NCI-H1048 (cell line): ENCODE measurements at places on chromosomes 3 and 15.

- DNase-seq = no peak
Measured at GRCh38 chr3:14598143-14598569, 53.4 kb upstream of the CCDC174 start.

DNA sequence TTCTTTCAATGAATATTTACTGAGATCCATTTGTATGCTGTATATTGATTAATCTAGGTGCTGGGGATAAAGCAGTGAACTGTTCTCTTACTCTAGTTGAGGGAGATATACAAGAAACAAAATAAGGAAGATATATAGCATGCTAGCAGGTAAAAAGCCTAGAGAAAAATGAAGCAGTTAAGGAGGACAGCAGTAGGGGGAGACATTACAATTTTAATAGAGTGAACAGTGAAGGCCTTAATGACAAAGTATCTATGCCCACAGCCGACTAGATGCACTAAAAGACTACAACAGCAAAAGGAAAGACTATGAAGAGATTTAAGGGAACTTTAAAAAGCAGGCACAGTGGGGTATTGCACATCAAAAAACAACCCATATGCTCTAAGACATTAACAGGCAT lies 81.4 kb downstream of the XRN1 start:
- DNase-seq = no peak

GRCh38 chr15:63041402-63041973 lies 1.1 kb upstream of the TPM1 start:
- DNase-seq = no peak

- DNase-seq = no peak
Measured at GRCh38 chr3:177487635-177488186, 290.4 kb upstream of the TBL1XR1 start.

DNA sequence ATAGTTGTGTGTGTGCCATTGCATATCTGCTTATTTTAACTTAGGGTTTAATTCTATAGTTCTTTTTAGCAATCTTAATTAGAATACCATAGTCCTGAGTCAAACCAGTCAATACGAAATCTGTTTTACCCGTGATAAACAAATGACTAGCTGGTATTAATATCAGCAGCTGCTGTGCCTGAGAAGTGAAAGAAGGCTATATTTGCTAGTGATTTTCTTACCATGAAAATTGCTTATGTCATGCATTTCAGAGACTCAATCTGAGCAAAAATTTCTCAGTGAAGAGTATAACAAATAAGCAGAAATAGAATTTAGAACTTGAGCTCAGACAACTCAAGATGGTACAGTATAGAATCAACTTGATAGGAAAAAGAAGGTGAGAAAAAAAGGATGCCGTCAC lies 820.4 kb downstream of the NAALADL2 start:
- no peak for DNase-seq

- no peak for DNase-seq
Measured at GRCh38 chr3:146680617-146681016, 75.5 kb upstream of the PLSCR5 start.

GRCh38 chr3:135352213-135352612 lies 557.2 kb downstream of the EPHB1 start:
- DNase-seq = no peak

- DNase-seq = no peak
Measured at GRCh38 chr3:54349691-54350090, 227.3 kb downstream of the CACNA2D3 start.

DNA sequence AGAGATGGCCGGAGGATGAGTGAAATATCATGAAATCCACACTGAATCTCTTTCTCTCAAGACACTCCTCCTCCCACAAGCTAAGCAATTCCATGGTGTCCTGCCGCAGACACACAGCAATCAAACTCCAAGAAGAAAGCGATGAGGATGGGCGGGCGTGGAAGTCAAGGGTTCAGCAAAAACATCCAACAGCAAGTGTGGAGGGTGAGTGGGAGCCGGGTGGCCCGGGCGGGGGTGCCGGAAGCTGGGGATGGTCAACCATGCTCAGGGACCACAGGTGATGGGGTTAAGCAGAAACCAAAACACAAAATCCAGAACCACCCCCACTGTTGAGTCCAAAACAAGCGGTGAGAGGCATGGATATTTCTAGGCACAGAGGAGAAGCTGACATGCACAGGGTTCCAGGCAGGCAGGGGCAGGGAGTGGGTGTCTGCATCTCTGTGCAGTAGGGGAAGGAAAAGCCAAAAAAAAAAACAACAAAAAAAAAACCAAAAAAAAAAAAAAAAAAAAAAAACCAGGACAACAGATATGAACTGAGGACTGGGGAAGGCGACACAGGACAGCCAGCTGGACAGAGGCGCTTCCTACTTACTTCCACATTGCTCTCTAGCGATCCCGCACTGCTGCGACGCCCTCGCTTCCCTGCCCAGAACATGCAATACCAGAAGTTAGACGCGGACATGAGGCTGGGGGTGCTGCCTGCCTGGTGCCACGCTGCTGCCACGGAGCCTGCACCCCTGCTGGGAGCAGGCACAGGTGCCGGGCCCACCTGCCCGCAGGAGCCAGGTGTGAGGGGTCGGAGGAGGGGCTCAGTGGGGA lies 61.0 kb upstream of the RPL32 start:
- DNase-seq = no peak

DNA sequence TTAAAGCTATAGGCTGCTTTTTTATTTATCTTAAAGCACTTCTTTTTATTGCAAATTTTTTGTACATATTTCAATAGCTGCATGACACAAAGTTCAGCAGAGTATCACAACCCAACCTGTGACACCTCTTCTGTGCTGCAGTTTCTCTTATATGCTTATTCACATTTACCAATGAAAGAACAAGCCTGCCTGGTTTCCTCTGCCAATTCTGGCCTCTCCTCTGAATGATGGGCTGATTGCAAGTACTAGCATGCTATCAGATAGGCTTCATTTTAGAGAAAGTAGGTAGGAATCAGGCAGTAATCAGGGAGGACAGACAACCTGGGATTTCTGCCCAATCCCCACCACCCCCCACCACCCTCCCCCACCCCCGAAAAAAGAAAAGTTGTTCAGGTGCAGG lies 26.6 kb downstream of the ACKR4 start:
- DNase-seq = no peak

- DNase-seq = no peak
Measured at GRCh38 chr3:47669026-47669749, 90.5 kb upstream of the CSPG5 start.

DNA sequence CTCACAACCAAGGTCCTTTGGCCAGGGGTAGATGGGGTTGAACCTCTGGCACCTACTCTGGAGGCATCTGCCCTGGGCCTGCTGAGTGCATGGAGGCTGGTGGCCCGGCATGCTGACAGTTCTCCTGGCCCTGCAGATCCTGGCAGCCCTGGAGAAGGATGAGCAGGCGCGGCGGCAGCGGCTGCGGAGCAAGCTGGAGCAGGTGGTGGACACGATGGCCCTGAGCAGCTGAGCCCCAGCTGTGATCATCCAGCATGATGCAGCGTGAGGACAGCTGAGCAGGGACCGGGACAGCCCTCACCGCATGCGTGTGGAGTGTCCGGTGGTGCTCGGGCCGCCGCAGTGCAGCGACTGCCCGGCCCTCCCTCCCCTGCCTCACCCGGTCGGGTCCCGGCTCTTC lies 50.9 kb downstream of the PLXNA1 start:
- DNase-seq = no peak

- DNase-seq = no peak
Measured at GRCh38 chr3:8279476-8279875, 222.1 kb upstream of the LMCD1 start.

DNA sequence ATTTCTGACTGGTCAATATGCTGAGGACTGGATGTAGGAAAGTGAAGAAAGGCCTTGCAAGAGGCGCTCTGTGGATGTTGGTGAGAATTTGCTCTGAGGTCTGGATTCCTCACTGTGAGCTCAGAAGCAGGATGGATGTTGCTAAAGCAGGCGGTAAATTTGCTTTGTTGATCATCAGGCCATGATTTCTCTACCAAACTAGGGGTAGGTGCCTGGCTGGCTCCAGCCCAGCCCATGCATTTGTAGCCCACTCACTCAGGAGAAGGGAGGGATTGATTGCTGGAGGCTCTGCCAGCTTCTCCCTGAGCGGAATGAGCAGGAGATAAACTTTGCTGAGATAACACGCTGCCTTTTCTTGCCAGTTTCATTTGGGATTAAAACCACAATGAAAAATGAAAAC lies 44.3 kb upstream of the NTRK3 start:
- no peak for DNase-seq

DNA sequence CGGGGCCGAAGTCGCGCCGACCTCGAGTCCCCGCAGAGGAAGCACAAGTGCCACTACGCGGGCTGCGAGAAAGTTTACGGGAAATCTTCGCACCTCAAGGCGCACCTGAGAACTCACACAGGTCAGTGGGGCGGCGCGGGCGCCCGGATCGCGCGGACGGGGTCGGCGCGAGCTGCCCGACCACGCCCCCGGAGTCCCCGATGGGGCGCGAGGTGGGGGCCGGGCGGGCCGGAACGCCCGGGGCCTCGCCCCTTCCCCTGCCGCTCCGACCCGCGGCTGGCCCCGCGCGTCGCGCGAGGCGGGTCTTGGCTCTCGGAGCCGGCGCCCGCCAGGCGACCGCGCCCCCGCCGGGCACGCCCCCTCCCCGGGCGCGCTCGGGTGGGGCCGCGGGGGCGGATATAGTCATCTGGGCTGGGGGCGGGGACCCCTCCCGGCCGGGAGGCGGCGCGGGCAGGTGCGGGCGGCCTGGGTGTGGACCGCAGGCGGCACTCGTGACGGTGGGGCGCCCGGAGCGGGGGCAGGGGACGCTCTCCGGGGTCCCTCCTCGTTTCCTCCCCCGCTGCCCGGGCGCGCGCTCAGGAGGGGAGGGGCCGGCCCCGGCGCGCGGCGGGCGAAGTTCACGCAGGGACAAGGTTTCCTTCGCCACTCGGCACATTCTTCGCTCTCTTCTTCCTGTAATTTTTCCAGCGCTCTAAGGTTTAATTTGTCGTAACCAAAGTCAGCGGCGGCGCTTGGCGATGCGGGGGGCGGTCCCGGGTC lies 1.2 kb downstream of the KLF13 start:
- no peak for DNase-seq

GRCh38 chr15:66658044-66658443 lies 44.0 kb upstream of the SMAD6 start:
- DNase-seq = no peak

- no peak for DNase-seq
Measured at GRCh38 chr3:63582943-63583500, 69.5 kb upstream of the SNTN start.

- no peak for DNase-seq
Measured at GRCh38 chr3:31534065-31534425, 1.3 kb downstream of the STT3B start.

DNA sequence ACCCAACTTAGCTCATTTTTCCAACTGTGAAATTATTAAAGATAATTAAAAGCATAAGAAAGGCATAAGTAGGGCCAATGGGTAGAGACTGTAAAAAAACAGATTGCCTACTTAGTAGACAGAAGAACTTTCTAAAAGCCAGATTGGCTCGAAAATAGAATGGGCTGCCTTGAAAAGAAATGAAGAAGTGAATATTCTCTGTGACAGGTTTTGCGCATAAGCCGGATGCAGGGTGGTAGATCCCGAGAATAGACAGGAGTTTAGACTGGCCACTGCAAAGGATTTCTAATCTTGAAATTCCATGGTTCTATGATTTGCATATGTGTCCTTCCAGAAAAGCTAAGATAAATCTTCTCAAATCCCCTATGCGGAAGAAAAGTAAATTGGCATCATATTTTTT lies 173.3 kb upstream of the ICE2 start:
- DNase-seq = no peak

GRCh38 chr3:15903164-15903563 lies 105.4 kb upstream of the ANKRD28 start:
- DNase-seq = no peak

DNA sequence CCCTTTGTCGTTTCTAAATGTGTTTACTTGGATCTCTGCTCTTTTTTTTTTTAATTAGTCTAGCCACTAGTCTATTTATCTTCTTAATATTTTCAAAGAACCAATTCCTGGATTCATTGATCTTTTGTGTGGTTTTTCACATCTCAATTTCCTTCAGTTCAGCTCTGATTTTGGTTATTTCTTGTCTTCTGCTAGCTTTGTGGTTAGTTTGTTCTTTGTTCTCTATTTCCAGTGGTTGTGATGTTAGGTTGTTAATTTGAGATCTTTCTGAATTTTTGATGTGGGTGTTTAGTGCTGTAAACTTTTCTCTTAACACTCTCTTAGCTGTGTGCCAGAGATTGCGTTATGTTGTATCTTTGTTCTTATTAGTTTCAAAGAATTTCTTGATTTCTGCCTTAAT lies 446.1 kb downstream of the CNTN4 start:
- no peak for DNase-seq

- no peak for DNase-seq
Measured at GRCh38 chr3:147007736-147008245, 398.6 kb downstream of the ZIC4 start.

GRCh38 chr3:131050001-131050400 lies 23.3 kb downstream of the NEK11 start:
- DNase-seq = no peak

GRCh38 chr15:98968576-98968975 lies 39.0 kb downstream of the PGPEP1L start:
- no peak for DNase-seq

DNA sequence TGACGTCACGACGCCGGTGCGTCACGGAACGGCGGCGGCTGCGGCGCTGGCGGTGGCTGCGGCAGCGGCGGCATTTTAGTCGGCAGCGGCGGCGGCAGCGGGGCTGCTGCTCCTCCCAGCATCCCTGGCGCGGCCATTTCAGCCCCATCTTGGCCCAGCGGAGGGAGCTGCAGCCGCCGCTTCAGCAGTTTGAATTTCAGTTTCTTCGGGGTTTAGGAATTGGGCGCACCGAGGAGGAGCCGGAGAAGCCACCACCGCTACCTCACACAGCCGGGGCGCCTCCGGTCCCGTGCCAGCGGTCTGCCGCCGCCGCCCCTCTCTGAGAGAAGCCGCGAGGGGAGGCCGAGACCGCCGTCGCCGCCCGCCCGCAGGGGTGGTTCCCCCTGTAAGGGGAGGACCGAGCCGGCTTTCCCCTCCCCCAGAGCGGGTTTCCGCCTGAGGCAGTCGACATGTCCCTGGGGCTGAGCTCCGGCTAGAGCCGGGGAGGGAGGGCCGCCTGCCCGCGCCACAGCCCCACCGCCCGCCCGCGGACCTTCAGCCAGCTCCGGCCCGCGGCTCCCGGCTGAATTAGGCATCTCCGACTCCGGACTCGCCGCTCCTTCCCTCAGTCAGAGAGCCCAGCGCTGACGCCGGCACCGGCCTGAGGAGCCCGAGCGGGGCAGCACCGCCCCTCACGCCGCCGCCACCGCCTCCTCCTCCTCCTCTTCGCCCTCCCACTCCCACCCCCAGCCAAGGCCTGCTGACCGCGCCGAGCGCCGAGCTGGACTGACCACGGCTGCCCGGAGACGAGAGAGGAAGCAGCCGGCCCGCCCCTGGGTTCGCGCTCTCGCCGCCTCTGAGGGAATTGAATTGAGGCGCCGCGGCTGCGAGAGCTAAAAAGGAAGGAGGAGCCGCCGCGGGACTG lies at the start of gene TSC22D2:
Gene TSC22D2, plus strand, starts transcription at position 78 of the 904 bp plus-strand sequence. CDS start 1,053 bp downstream, outside the sequence.
- DNase-seq = peak; percentile 90

DNA sequence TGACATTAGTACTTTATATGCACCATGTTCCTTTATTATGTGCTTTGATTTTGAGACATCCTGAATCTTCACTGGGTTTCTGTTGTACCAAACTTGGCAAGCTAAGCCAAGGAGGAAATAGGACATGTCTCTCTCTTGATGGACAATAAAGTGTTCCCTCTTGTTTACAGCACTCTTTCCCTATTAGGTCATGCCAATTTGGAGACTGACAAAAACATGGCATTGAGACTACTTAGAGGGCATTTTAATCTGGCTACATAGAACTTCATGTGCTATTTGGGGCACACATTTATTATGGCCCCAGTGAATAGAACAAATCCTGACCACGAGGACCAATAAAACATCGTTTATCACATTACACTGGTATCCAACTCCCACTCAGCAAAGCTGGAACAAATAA lies 85.3 kb upstream of the TNFSF10 start:
- DNase-seq = no peak

- DNase-seq = no peak
Measured at GRCh38 chr3:172470588-172470987, 22.3 kb upstream of the GHSR start.
